ENCODE measurements at places on chromosomes 4 and X.

DNA sequence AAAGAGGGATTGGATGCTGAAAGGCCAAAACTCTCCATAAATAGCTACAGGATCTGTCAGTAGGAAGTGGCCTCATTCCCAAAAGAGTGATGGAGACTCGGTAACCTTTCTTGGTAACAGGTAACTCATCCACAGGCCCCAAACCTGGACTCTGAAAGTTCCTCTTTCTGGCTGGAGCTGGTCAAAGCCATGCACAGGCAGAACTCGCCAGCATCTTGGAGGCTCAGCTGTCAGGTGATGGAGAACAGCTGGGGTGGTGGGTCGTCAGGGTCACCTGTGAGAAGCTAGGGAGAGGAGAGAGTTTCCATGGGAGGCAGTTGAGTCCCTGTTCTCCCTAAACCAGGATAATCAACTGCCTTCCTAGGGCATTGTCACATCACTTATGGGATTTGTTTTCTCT is 354.3 kb upstream of the GATB start:
- DNase-seq, result no peak

- no peak for DNase-seq
These were observed 95.1 kb downstream of the AFAP1 start for GRCh38 chr4:7844594-7844991.

GRCh38 chr4:38290366-38290765 is 330.2 kb downstream of the PTTG2 start:
- no peak for DNase-seq

DNA sequence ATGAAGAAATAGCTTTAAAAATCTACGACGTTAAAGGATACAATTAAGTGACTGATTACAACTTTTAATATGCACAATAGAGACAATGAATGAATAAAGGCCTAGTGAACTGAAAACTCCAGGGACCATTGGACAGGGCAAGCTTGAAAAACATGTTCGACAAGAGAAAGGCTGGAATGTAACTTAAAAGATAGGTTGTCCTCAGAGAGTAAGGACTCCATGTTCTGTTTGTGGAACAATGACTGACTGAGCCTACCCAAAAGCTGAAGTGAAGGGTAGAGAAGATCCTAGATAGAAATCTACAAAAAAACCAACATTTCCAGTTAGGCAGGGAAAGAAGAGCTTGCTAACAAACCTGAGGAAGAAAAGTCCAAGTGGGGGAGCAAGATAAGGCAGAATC is 173.4 kb downstream of the NR3C2 start:
- no peak for DNase-seq

- no peak for DNase-seq
These were observed 12.6 kb downstream of the EFNB1 start for GRCh38 chrX:68841251-68842049.

DNA sequence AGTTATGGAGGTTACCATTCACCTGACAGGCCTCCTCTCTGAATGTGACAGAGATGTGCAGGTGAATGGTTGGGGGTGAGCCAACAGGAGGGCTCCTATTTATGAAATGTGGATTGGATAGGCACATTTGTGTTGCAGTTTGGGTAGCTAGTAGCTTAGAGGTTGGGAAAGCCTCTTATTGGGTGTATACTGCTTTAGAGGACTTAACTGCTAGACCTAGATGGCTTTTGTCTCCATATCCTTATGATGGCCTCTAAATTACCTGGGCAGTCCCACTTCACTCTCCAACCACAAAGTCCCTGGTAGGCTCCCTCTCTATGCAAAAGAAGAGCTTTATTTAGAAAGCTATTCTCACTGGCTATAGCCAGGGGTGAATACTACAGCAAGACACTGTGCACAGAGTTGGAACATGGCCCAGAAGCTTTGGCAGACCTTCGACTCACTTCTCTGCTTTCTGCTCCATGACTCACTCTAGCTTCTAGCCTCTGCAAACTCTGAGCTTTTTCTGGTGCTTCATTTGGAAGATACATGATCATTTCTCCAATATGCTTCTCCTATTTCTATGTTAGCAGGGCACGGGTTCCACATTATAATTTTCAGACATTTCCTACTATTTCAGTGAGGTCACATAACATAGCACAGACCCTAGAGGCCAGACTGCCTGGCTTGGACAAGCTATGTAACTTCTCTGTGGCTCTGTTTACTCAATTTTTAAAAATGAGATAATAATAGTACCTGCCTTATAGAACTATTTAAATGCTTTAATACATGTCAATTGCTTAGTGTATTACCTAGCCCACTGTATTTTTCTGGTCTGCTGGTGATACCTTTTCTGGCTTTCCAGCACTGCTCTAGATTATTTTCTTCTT is 6.0 kb upstream of the VGLL1 start:
- no peak for DNase-seq

GRCh38 chrX:154011376-154012335 is 8.0 kb downstream of the IRAK1 start:
- DNase-seq, result no peak

DNA sequence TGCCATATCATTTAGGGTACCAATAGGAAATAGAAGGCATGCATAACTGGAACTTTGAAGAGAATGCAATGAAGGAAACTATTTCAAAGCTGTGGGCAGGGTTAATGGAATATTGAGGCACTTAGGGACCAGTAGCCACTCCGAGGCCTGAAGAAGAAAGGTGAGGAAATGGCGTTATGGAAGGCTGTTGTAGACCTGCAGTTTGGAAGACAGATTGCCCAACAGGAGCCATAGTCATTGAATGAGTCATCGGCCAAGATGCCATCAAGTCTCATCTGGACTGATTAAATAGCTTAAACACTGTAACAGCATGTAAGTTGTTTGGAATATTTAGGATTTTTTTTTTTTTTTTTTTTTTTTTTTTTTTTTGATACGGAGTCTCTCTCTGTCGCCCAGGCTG is 11.6 kb downstream of the CXCL13 start:
- no peak for DNase-seq

DNA sequence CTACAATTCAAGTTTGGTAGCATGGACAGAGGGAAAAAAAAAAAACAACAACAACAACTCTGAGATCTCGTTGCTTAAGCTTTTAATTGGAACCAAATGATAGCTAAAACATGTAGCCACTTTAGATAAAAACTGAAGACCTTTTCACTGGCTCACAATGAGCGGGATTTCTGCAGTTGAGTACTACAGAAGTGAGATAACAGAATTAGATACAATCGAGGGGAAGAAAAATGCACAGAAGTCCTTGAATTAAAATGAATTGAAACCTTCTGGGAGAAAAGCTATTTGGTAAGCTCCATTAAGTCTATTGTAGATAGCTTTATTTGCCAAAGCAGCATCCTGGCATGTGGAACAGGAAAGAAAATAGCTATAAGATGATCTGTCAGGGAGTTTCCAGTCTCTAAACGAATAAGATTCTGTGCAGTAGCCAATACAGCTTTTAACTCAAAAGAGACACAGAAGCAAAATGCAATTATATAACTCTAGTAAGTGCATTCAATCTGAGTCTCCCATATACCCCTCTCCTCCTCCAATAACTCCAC is 248.5 kb downstream of the ENOX2 start:
- no peak for DNase-seq

- DNase-seq, result no peak
These were observed 135.0 kb downstream of the RBM46 start for GRCh38 chr4:154916068-154916467.

DNA sequence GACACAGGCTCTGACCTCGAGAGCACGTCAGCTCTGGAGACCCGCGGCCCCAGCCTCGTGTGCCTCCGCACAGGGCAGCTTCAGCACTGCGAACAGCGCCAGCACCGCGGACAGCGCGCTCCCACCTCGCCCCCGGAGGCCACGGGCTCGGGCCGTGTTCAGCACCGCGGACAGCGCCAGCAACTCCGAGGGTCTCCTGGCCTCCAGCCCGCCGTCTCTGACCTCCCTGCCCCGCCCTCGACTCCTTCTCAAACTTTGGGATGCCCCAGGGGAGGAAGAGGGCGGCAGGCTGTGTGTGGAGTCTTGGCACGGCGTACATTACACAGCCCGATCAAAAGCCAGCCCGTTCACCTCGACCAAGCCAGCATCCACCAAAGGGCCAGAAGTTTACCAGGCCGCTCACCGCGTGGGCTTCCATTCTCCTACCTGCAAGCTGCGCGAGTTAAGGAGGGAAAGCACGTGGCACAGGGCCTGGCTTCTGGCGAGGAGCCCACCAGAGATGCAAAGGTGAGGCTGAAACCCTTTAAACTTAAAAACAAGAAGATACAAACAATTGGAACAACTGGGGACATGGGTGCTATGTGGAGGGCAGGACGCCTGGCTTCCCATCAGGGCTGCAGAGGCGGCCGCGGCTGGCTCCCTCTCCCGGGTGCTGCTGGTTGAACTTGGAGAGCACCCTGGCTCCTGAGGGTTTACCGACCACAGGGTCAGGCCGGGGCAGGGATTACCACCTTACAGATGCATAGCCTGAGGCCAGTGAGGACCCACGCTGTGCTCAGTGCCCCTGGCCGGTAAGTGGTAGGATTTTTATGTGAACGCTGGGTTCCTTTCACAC is 4.5 kb upstream of the NKX1-1 start:
- DNase-seq, result peak; percentile 47

DNA sequence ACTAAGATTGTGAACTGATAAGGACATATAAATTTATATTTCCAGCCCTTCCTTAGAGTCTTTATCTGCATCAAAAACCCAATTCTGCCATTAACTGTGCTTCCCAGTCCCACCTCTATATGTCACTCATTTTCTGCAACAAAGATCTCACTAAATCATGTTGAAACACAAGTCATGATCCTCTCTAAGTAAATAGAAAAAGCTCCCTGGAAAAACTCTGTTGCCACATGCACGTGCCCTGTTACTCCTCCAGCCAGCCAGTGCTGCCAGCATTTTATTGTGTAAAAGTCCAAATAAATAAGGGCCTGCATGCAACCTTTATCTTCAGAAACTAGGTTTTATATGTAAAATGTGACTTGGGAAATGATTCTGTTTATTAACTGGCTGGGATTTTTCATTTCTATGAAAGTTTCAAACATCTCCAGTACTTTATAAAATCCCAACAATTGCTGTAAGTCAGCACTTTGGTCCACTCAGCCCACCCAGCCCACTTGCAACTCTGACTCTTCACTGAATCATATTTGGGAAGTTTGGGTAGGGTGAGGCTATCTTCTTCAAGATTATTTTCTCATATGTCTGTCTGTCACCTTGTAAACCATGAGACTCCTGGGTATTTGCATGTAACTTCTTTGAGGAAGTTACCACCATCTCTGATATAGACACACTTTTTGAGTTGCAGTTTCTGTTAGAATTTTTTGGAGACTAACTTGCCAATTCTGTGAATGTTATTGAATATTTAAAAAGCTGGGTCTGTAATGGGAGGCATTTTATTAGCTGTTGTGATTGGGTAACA is 40.0 kb upstream of the SMARCA5 start:
- DNase-seq, result no peak

DNA sequence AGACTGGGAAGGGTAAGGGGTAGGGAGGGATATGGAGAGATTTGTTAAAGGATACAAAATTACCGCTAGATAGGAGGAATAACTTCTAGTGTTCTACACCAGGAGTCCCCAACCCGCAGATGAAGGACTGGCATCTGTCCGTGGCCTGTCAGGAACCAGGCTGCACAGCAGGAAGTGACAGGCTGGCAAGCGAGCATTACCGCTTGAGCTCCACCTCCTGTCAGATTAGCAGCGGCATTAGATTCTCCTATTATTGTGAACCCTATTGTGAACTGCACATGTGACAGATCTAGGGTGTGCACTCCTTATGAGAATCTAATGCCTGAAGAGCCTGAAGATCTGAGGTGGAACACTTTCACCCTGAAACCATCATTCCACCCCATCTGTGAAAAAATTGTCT is 27.9 kb upstream of the BBS7 start:
- DNase-seq, result peak; percentile 15

DNA sequence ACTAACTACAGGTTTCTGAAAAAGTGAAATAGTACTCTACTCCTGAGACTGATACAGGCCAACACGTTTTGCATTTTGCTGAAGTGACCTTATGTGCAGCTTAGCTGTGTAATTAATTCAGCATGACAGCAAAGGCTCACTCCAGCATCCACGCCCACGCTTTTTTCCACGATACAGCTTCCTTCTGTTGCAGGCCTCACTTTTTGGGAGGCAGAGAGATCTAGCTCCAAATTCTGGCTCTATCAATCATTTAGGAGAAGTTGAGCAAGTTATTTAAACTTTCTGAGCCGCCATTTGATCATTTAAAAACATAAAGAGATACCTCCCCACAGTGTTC is 160.3 kb downstream of the AFAP1 start:
- no peak for DNase-seq

DNA sequence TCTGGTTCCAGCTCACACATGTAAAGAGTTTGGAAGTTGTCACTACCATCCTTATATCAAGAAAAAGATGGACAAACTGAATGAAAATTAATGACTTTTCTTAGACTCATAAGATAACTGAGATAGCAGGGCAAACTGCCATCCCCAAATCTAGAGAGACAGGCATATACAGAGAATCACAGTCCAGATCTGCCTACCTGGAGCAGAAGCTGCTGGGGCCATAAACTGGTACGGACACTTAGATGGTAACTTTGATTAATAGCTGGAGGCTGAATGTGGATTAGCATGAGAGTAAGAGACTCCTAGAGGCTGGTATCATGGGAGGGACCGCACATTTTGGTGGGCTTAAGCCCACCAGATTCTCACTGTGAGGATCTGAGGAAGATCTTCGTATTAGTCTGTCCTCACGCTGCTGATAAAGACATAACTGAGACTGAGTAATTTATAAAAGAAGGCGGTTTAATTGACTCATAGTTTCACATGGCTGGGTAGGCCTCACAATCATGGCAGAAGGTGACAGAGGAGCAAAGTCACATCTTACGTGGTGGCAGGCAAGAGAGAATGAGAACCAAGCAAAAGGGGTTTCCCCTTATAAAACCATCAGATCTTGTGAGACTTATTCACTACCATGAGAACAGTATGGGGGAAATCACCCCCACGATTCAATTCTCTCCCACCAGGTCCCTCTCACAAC is 10.8 kb upstream of the POLA1 start:
- DNase-seq, result peak; percentile 69

GRCh38 chr4:7717946-7718490 is 221.6 kb downstream of the AFAP1 start:
- no peak for DNase-seq

GRCh38 chrX:134453631-134454030 is 6.3 kb upstream of the HPRT1 start:
- DNase-seq, result no peak

DNA sequence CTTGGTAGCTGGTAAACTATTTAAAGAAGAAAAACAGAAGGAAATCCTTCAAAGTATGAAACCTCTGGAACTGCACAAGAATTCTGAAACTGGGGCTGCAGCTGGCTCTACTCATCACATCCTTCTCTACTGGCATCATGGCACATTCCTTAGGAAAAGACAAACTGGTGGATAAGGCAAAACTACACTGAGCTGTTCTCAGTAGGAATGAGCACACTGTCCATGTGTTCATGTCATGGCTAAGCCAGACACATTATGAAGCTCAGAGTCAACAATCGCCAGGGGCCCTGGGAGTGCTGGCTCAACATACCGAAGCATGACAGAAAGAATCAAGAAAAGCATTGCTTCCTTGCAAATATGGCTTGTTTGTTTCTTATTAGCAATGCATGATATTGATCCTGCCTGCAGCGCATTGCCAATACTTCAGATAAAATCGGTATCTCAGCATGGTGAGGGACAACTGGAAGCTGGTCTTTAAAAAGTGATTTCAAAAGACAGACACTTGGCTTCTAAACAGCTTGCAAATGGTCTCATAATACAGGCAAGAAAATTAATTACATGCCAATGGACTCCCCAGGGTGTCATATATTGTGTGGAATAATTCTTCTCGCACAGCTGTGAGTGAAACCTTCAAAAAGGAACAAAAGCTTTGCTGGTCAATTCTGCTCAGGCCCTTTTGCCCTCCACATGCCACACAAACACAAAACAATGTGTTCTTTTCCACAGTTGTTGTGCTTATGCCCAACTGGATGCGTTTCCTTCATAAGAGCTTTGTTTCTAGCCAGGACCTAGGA is 300.2 kb upstream of the VCX start:
- DNase-seq, result no peak

Data from stimulated activated naive CD8-positive, alpha-beta T cell treated with anti-CD3 and anti-CD28 coated beads, Interleukin-15, amount 100 ng/mL, for 72 hours (primary cell).